ENCODE measurements at places on chromosomes 11 and 22.

GRCh38 chr11:21965221-21965620 is 227.7 kb upstream of the ANO5 start:
- no peak for DNase-seq

DNA sequence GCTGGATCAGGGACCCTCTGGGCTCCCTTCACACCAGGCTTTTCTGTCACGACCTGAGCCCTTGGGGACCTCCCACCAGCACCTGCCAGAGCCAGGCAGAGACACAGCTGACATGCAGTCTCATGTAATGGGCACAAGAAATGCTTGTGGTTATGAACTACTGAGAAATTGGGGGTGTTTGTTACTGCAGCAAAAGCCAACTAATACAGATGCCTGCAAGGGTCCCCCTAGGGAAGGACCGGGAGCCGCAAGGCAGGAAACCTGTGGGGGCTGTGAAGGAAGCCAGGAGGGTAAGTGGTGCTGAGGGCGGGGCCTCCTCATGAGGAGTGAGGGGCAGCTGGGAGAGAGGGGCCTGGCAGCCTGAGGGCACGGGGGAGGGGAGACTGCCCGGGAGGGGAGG is 16.6 kb downstream of the WNT11 start:
- no peak for DNase-seq

- no peak for DNase-seq
These were observed 283.7 kb upstream of the ANO5 start for GRCh38 chr11:21909145-21909544.

DNA sequence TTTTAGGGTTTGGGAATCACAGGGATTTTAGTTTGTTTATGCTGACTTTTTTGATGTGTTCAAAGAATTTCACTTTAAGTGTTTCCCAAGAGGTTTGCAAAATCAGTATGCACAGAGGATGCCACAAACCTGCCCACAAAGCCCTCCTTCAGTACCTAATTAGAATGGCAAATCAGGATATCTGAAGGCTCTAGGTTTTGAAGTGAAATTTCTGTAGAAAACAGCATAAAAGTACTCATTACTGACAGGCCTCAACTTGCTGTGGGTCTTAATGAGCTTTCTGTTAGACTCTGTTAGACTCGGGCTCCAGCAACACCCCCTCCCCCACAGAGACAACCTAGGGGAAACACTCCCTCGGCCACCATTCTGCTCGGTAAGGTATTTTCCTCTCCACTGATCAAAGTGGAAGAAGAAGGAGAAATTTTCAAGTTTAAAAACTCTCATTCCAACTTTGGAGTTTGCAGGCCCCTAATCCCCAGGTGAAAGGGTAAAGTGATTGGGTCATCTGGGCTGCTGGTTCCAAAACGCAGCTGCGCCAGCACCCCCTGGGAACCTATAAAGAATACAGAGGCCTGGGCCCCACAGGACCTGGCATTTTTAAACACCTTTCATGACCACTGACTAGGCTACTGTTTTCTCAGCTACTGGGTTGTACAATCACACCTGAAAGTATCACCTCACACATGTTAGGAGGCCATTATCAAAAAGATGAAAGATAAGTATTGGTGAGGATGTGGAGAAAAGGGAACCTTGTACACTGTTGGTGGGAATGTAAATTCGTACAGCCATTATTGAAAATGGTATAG is 67.5 kb downstream of the PLEKHA7 start:
- no peak for DNase-seq

- no peak for DNase-seq
These were observed 23.9 kb upstream of the ZC3H12C start for GRCh38 chr11:110069158-110069737.

GRCh38 chr22:43411869-43412807 is at the start of gene MPPED1:
Gene MPPED1 (plus strand): TSS chr22:43412014. CDS start chr22:43424986, 12,972 bp downstream.
- DNase-seq = no peak

DNA sequence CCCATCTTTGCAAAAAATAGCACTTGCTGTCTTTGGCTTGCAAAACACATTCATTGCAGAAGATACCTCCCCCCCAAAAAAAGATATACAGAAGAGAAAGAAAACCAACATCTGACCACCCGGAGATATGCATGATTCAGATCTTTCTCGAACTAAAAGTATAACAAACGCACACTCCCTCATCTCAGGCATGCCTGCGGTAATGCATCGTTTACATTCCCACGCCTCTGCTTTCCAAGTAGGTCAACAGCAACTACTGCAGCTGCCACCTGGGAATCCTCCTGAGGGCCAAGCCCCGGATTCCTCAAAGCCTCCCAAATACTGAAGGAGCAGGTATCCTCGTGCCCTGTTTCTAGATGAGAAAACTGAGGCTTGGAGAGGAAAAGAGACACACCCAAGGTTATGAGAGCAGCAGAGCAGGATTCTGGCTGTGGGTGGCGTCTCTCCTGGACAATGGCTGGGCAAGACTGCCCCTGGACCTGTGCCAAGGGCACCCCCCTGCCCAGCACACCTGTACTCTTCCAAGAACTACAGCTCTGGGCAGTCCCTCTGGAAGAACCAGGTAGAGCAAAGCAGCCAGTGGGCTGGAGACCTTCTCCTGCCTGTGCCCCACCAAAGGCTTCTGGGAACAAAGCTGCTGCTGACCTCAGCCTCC is 38.1 kb downstream of the NUP50 start:
- DNase-seq = no peak

GRCh38 chr22:24417901-24418641 is 9.3 kb upstream of the ADORA2A start:
- no peak for DNase-seq

DNA sequence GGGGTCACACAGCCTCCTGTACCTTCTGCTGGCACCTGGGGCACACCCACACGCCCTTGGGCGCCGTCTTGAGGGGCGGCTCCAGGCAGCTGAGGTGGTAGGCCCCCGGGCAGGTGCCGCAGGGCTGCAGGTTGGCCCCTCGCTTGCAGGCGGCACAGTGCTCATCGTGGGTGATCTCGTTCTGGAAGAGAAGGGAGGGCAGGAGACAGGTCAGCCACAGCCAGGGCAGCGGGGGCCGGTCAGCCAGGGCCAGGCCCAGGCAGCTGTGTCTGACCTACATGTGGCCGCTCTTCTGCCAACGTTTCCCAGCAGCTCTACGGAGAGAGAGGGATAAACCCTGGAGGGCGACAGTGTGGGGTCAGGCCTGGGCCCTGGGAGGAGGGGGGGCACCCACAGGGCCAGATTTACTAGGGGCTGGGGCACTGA is 121.9 kb downstream of the PHF21B start:
- DNase-seq = no peak

GRCh38 chr11:96186806-96187205 is 156.2 kb downstream of the MAML2 start:
- no peak for DNase-seq

DNA sequence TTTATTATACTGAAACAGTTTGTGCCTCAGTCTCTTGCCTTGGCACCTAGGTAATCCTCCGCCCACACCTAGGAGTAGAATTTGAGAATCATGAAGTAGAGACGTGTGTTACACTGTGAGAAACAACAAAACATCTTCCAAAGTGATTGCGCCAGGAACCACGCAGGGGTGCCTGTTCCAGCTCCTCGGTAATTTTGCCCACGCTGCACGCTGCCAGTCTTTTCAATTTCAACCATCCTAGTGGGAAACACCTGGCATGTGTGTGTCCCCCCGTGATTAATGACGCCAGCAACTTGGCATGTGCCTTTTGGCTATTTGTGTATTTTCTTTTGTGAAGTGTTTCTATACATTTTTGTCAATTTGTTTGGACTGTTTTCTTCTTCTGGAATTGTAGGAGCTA is 919.1 kb downstream of the BRD1 start:
- no peak for DNase-seq

DNA sequence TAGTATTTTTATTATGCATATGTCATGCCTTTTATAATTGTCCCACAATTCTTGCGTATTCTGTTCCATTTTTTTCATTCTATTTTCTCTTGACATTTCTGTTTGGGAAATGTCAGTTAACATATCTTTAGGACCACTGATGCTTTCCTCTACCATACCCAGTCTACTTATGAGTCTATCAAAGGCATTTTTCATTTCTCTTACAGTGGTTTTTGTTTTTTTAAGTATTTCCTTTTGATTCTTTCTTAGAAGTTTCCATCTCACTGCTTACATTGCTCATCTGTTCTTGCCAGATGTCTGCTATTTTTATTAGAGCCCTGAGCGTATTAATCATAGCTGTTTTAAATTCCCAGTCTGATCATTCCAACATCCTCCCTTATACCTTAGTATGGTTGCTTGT is 29.3 kb upstream of the OR8B8 start:
- no peak for DNase-seq

- DNase-seq = no peak
These were observed 1333.3 kb downstream of the BRD1 start for GRCh38 chr22:48494256-48494967.

GRCh38 chr11:131710511-131710910 is 340.1 kb downstream of the NTM start:
- DNase-seq = no peak

Measured in activated CD8-positive, alpha-beta T cell treated with anti-CD3 and anti-CD28 coated beads, Interleukin-2, amount 10 ng/mL, durations not matched to agents 7 days and 5 days (primary cell).